NCI-H460 (cell line): ENCODE measurements at places on chromosomes 1 and 21. TPM values are rescaled to one million over a fixed set of nuclear protein-coding genes. Genes with fewer than 3 reads are reported as not detected.

DNA sequence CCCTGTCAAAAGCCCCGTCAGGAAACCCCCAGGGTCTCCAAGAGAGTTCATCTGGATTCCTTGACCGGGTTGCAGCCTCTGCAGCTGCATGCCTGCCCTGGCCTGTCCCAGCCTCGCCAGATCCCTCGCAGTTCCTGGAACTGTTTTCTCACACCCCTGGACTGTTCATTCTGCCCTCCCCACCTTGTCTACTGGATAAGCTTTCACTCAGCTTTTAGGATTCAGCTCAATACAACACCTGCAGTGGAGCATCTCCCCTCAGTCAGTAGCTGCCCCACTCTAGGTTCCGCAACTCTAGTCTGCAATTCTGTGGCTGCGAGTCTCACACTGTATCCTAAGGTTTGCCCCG is 67.2 kb downstream of the FAM163A start:
- DNase-seq = no peak

GRCh38 chr1:155466996-155467395 is 95.6 kb downstream of the ASH1L start:
- no peak for DNase-seq

DNA sequence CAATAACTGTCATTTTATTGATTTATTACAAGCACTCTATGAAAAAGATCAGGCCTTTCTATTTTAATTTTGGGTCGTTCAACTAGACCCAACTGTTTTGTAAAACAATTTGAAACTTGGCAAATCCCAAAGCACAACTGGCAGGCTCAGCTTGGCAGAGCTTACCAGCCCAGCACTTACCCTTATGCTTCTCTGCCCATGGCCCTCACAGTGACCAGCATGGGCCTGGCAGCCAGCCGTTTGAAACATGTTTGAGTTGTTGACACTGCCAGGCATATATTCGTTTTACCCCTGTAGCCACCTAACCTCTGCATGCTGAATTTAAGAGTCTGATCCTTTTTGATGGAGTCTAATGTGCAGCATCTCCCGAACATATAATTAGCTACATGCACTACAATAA is 796.7 kb upstream of the ADGRL2 start:
- no peak for DNase-seq

DNA sequence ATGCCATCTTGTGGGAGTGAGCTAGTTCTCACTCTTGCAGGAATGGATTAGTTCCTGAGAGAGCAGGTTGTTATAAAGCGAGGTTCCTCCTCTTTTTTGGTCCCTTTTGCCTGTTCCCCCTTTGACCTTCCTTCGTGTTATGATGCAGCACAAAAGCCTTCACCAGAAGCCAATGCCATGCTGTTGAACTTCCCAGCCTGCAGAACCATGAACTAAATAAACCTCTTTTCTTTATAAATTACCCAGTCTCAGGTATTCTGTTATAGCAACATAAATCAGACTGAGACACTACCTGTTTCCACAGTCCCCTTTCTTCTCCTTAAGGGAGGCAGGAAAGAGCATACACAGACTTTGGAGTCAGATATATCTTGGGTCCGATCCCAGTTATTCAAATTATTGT is 25.6 kb downstream of the DISP3 start:
- DNase-seq = no peak

OPN3 gene
- 150 and 174 TPM in 2 replicates for total RNA-seq

- DNase-seq = no peak
These were observed 762.6 kb downstream of the MRPL39 start for GRCh38 chr21:24844671-24845070.

KCNJ9 gene
- not detected in 2 replicates for total RNA-seq

SPRR2B gene
- not detected in 2 replicates for total RNA-seq

GRCh38 chr1:248165186-248165585 is 9.4 kb upstream of the OR2M2 start:
- no peak for DNase-seq

SLC45A1 gene
- total RNA-seq = 0.92 and 1.4 TPM in 2 replicates

DNA sequence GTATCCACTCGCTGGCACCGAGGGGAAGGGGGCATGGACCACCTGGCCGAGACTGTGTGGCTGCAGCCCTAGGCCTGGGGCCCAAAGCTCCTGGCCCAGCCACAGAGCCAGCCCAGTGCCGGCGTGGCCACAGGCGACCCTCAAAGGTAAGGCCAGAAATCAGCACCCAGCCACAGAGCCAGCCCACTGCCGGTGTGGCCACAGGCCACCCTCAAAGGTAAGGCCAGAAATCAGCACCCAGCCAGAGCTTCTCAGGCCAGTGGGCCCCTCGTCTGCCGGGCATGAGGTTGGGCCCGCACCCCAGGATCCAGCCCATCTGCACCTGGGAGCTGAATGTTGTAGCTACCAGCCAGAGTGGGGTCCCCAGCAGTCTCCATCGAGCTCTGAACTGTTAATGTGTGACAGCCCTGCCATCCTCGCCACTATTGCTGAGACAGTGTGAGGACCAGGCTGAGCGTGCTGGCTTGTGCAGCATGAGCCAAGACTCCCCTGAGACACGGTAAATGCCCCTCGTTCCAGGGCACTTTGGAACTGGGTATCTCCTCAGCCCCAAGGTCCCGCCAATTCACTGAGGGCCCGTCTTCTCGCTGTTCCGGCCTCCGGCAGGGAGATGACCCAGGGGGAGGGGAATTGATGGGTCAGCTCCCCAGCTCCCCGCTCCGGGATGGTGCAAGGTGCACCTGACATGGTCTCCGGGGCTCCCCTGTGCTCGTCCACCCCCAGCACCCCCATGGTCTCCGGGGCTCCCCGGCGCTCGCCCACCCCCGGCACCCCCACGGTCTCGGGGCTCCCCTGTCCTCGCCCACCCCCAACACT is 4.7 kb upstream of the FTCD start:
- no peak for DNase-seq

DNA sequence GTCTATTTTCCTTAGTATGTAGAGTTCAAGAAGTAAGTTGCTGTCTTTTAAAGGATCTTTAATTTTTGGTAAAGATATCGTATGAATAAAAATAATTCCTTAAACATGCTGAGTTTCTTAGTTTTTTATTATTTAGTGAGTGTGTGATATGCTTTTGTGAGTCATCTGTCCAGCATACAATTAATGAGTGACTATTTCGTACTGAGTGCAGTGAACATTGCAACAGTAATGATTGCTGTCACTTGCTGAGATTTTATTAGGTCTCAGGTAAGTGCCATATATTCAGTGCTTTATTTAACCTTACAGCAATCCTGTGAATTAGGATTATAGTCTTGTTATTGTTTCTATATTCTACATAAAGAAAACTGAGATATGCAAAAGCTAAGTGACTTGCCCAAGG is 22.6 kb downstream of the MIGA1 start:
- DNase-seq = no peak

ITLN1 gene
- not detected in 2 replicates for total RNA-seq

- DNase-seq = no peak
These were observed 8.9 kb downstream of the CR2 start for GRCh38 chr1:207463021-207463420.

GRCh38 chr1:12124693-12125421 is 41.9 kb upstream of the TNFRSF1B start:
- DNase-seq = peak; percentile 58

- no peak for DNase-seq
These were observed 30.4 kb downstream of the B3GALNT2 start for GRCh38 chr1:235473806-235474205.

DNA sequence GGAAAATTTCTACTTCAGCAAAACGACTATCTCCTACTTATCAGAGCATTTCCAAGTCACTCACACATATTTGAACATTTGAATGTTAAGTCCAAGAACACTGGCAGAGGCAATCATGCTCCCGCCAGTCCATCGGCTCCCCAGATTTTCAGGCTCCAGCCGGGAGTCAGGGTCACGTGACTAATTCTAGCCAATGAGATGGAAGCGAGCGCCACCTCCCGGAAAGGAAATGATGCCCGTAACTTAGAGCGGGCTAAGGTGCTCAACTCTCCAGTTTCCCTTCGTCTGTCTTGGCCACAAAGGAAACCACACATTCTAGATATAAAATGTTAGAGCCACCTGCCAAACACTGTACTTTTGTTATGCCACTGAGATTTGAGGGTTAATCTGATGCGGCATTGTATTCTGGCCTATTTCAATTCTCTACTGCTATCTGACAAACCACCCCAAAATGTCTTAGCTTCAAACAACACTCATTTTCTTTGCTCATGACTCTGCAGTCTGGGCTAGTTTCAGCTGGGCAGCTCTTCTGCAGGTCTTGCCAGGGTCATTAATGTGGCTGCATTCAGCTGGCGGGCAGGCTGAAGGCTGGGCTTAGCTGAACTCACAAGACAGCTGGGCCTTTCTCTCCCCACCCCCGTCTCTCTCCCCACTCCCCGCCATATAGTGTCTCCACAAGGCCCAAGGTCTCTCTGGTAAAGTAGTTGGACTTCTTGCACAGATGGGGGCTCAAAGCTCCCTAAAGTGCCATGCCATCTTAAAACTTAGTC is 16.5 kb upstream of the LHX4 start:
- no peak for DNase-seq

DNA sequence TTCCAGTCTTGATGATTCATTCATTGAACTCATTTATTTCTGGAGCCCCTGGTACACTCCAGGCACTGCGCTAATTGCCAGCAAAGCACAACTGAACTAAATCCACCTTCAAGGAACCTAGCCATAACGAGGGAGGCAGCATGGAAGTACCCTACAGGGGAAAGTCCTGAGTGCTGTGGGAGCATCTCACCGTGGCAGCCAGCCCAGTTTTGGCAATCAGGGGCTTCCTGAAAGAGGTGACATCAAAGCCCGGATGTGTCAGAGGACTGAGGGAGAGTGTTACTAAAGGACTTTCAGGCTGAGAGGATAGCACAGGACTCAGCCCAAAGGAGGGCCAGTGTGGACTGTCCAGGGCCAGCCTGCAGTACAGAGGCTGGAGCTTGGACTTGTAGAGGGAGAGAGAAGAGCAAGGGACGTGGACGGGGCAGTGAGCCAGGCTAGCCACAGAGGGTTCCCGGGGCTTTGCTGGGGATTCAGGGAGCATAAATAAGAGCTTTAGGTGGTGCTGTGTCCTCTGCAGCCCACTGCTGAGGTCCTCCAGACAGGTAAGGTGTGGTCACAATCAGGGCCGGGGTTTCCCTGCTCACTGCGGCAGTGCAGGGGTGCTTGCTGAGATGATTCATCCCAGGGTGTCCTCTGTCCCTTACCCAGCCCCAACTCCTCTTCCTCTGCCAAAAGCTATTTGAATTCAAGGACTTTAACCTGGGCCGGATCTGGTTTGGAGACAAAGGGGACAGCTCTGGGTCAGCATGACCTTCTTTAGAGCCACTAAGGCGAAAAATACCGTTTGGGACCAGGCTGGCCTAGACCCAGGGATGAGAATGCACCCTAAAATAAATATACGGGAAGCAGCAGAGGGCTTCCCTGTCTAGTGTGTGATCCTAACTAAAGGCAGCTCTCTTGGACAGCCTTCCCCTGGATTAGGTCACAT is 128.3 kb downstream of the EDEM3 start:
- DNase-seq = no peak

CASQ2 gene
- not detected in 2 replicates for total RNA-seq

SDHB gene
- total RNA-seq = 233 and 251 TPM in 2 replicates

ADGRB2 gene
- total RNA-seq = 2.3 and 2.5 TPM in 2 replicates

- no peak for DNase-seq
These were observed 31.7 kb upstream of the ERO1B start for GRCh38 chr1:236313427-236313826.

DNA sequence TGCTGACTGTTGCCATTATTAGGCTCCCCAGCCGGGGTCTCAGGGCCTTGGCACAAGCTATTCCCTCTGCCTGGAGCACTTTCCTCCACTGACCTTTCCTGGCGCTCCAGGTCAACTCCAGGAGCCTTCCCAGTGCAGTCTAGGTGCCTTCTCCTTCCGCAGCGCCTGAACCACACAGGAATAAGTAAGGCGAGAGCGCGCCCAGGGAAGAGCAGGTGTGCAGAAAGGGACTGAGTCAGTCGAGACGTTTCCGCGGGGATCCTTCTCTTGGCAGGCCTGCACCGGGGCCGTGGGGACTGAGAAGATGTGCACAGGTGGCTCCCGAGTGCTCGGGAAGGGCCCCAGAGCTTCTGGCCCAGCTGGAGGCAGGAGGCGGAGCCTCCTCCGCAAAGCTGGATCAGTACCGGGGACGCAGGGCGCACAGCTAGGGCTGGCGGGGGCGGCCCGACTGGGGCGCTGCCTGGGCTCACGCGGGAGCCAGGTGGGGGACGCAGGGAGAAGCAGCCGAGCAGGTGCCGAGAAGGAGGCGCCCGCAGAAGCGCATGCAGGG is 765 bp upstream of the BMP8A start:
- DNase-seq = no peak

ARTN gene
- 9.7 and 10.7 TPM in 2 replicates for total RNA-seq

SHE gene
- total RNA-seq = 0.02 TPM in 1 of 2 replicates, not detected in the other

ABL2 gene
- 26.2 and 29.3 TPM in 2 replicates for total RNA-seq

MAP10 gene
- 0.59 and 1.1 TPM in 2 replicates for total RNA-seq

- no peak for DNase-seq
These were observed 308.5 kb downstream of the LMX1A start for GRCh38 chr1:165047994-165048393.

- no peak for DNase-seq
These were observed 7.0 kb downstream of the SH2D5 start for GRCh38 chr1:20725189-20726117.

TPTE gene
- total RNA-seq = not detected in 2 replicates

- DNase-seq = no peak
These were observed 90.3 kb downstream of the LYST start for GRCh38 chr1:235776396-235776795.

CDCA8 gene
- total RNA-seq = 19.5 and 23.9 TPM in 2 replicates

DCST2 gene
- 0.45 and 1.6 TPM in 2 replicates for total RNA-seq

DNA sequence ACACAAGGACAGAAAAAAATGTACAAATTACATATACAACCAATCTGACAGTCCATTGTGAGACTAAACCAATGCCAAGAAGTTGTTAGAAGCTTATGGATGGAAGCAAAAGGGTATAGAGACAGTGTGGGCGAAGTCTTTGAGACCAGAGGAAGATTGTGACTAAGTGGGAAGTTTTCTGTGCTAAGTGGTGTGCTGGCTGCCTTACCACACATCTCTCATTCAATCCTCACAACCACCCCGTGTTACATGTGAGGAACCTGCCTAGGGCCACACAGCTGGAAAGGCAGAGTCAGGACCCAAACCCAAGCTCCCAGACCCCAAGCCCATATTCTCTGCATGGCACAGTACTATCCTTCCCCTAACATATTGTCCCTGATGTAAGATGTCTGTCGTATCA is 53.5 kb upstream of the DUSP10 start:
- DNase-seq = no peak

- DNase-seq = no peak
These were observed 607 bp upstream of the FAAH start for GRCh38 chr1:46393510-46393909.

NBPF6 gene
- not detected in 2 replicates for total RNA-seq

- no peak for DNase-seq
These were observed 14.9 kb downstream of the PLEKHA6 start for GRCh38 chr1:204344665-204345355.

DNA sequence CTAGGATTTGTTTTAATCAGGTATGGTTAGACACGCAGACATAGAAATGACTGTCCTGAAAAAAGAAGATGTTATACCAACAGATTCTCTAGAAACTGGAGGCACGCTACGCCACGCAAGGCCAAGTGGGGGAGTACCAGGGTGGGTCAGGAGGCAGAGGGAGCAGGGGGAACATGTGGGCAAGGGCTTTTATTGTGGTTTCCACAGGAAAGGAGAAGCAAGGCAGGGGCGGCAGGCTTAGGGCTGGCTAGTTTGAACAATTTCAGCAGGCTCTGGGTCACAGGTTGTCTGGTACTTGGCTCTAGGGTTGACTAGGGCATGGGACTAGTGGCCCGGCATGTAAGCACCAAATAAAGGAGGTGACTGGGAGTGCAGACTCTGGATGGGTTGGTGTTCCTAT is 7.2 kb downstream of the MTARC2 start:
- no peak for DNase-seq

- DNase-seq = no peak
These were observed 6.5 kb upstream of the C1orf146 start for GRCh38 chr1:92211166-92211565.

- no peak for DNase-seq
These were observed 190.8 kb downstream of the PRDM2 start for GRCh38 chr1:13890766-13891165.
